Natural killer cell treated with Interleukin-12 subunit alpha and Interleukin-12 subunit beta and Interleukin-15 and Interleukin-18, amount 100 ng/mL, for 72 hours (primary cell): ENCODE measurements at places on chromosomes 5 and 9. TPM values are rescaled to one million over a fixed set of nuclear protein-coding genes. Genes with fewer than 3 reads are reported as not detected.

DNA sequence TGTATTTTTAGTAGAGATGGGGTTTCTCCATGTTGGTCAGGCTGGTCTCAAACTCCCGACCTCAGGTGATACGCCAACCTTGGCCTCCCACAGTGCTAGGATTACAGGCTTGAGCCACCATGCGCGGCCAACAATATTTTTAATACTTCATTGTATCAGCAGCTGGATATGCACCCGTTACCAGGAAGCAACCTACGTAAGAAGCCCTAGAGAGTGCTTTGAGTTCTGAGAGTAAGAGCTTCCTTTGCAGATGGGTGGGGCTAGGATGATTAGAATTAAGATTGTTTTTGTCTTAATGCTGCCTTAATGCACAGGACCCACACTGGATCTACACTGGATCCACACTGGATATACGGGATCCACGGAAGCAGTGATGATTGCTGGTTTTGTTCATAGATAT is 123.9 kb upstream of the ABCA1 start:
- no peaks in the 10 kb centered on the region for H3K36me3 ChIP-seq
- DNase-seq = no peak
- H3K27ac ChIP-seq = peak overlapping the region; percentile 71
- H3K4me3 ChIP-seq = peak overlapping the region; percentile 10
- H3K4me1 ChIP-seq = peaks cover 24% of the 10 kb centered on the region

DNA sequence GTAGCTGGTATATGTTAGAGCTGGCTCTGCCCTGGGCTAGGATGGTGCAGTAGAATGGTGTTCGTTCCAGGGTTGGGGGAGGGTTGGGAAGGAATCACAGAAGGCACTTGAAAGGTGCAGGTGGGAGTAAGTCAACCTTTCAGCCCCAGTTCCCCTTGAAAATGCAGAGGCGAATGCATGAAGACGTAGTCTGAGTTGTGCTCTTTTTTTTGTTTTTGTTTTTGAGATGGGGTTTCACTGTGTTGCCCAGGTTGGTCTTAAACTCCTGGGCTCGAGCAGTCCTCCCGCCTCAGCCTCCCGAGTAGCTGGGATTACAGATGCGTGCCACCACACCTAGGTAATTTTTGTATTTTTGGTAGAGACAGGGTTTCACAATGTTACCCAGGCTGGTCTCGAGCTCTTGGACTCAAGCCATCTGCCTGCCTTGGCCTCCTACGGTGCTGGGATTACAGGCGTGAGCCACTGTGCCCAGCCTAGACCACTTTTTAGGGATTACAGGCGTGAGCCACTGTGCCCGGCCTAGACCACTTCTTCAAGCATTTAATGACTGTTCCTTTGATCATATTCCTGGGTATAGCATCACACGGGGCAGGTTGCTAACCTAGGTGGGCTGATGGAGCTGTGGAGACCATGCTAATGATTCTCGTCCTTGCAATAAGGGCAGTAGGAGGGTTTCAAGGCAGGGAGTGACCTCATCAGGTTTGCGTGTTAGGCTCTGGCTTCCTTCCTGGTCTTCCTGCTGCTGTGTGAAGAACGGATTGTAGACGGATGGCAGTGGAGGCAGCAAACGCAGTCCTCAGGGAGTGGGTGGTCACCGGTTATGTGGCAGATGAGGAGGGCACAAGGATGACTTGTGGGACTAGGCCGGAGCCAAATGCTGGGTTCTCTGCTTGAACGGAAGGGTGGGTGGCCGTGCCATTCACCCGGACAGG is 13.7 kb downstream of the EHMT1 start:
- H3K4me3 ChIP-seq = no peak overlapping the region
- peak overlapping the region; percentile 73 for H3K27ac ChIP-seq
- H3K36me3 ChIP-seq = no peaks in the 10 kb centered on the region
- H3K4me1 ChIP-seq = peaks cover 49% of the 10 kb centered on the region

DNA sequence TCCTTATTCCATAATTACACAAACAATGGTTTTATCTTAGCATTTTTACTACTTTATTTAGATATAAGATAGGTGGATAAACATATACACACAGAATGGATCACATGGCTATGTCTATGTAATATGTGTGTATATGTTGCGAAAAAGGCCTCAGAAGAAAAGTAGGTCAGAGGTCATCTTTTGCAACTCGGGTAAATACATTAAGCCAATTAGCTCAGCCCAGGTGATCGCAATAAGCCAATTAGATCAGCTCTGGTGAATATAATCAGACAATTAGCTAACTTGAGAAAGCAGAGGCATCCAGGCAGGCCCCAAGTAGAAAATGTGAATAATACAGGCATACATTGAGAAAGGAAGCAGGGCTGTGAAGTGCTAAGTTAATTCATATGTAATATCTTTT is 24.3 kb downstream of the SLCO4C1 start:
- peaks cover 37% of the 10 kb centered on the region for H3K4me1 ChIP-seq
- no peak overlapping the region for H3K4me3 ChIP-seq
- H3K36me3 ChIP-seq = peaks cover 26% of the 10 kb centered on the region
- DNase-seq = no peak
- H3K27me3 ChIP-seq = no peaks in the 10 kb centered on the region
- no peak overlapping the region for H3K27ac ChIP-seq

GRCh38 chr5:39605588-39606575 is 181.1 kb upstream of the DAB2 start:
- H3K4me1 ChIP-seq = no peaks in the 10 kb centered on the region
- H3K4me3 ChIP-seq = no peak overlapping the region
- H3K36me3 ChIP-seq = no peaks in the 10 kb centered on the region
- peaks cover 11% of the 10 kb centered on the region for H3K27me3 ChIP-seq

- H3K4me1 ChIP-seq = no peaks in the 10 kb centered on the region
- H3K4me3 ChIP-seq = no peak overlapping the region
- H3K27me3 ChIP-seq = peaks cover 27% of the 10 kb centered on the region
- DNase-seq = no peak
- no peak overlapping the region for H3K27ac ChIP-seq
- no peaks in the 10 kb centered on the region for H3K36me3 ChIP-seq
These were observed 12.0 kb upstream of the LECT2 start for GRCh38 chr5:135966790-135967189.

- DNase-seq = no peak
- no peak overlapping the region for H3K27ac ChIP-seq
- H3K27me3 ChIP-seq = no peaks in the 10 kb centered on the region
These were observed 364.9 kb downstream of the ICE1 start for GRCh38 chr5:5787373-5787772.

- no peak overlapping the region for H3K27ac ChIP-seq
- H3K4me1 ChIP-seq = no peaks in the 10 kb centered on the region
- H3K27me3 ChIP-seq = no peaks in the 10 kb centered on the region
- H3K4me3 ChIP-seq = no peak overlapping the region
- no peak for DNase-seq
These were observed 31.1 kb downstream of the DYNC2I2 start for GRCh38 chr9:128625391-128626146.

- H3K27me3 ChIP-seq = no peaks in the 10 kb centered on the region
- no peak for DNase-seq
- H3K36me3 ChIP-seq = no peaks in the 10 kb centered on the region
- no peak overlapping the region for H3K4me3 ChIP-seq
- peaks cover 19% of the 10 kb centered on the region for H3K4me1 ChIP-seq
These were observed 102.2 kb upstream of the SPATA31D4 start for GRCh38 chr9:81825846-81826516.

GRCh38 chr5:145056800-145057199 is 778.3 kb downstream of the PRELID2 start:
- no peak overlapping the region for H3K4me3 ChIP-seq
- no peaks in the 10 kb centered on the region for H3K27me3 ChIP-seq
- no peaks in the 10 kb centered on the region for H3K4me1 ChIP-seq
- H3K27ac ChIP-seq = no peak overlapping the region
- no peak for DNase-seq

- no peak overlapping the region for H3K4me3 ChIP-seq
- no peaks in the 10 kb centered on the region for H3K27me3 ChIP-seq
- H3K4me1 ChIP-seq = peaks cover 9% of the 10 kb centered on the region
- no peak for DNase-seq
- H3K36me3 ChIP-seq = peaks cover under 1% of the 10 kb centered on the region
These were observed 24.3 kb downstream of the NDFIP1 start for GRCh38 chr5:142132916-142133315.

DNA sequence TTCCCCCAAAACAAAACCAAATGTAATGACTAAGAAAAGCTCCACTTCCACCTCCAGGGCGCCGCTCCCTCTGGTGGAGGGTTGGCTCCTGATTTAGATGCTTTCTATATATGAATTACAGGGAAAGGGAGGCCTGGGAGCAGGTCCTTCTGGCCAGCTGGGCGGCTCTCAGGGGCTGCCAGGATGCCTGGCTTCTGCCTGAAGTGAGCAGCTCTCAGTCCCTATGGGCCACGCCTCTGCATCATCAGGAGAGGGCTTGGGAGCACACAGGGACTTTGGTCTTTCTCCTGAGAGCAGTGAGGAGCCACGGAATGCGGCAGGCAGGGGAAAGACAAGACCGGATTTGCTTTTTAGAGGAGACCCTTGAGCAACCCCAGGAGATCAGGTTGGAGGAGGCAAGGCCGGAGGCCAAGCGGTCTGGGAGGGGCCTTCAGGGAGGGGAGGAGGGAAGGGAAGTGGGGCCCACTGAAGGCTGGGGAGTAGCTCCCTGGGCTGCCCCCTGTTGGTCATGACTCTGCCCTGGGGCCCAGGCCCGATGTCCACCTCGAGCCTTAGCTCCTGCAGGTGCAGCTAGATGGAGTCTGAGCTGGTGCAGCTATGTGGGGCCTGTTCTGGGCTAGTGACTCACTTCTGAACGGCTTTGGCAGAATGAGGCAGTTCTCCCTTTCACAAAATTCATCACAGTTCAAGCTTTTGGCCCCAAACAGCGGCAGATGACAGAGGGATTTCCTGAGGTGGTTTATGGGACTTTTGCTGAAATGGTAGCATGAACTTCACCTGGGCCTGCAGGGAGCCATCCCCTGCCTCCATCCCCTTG is 11.3 kb upstream of the GRHPR start:
- H3K27ac ChIP-seq = no peak overlapping the region
- peaks cover 10% of the 10 kb centered on the region for H3K27me3 ChIP-seq
- no peak for DNase-seq
- H3K4me3 ChIP-seq = no peak overlapping the region
- peaks cover 13% of the 10 kb centered on the region for H3K4me1 ChIP-seq

Gene CDX1
- not detected for total RNA-seq

Gene KCNIP1
- not detected for total RNA-seq
